ENCODE measurements at places on chromosomes 4 and X.

DNA sequence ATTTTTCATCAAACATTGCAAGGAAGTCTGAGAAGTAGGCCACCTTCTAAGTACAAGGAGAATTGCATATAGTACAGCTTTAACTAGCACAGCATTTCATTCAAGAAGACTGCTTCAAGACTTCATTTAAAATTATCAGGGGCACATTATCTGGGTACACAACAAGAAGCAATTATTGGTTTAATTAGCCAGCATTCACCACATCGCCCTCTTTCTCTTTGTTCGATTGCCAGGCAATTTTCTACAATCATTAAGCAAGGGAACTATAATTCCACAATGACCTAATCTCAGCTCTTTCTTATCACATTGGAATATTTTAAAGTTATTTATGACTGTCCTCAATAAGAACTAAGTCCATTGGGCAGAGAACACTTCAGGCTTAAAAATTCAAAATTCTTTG, 1347.1 kb upstream of the PABPC4L start:
- no peak for DNase-seq

DNA sequence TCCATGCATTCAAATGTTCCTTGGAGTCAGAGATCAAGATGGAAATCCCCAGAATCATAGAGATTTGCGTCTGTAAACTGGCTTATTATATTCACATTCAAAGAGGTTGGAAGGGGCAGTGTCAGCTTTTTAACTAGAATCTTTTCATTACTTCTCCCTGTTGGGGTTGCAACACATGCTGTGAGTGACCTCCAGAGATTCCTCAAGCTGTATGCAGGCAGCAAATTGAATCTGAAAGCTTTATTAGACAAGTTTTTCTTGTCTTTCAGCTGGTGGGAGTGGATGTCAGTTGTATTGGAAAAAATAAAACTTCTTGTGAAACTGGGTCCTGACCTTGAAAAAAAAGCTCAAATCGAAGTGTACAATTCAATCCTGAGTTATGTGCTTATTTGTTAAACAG, 736.5 kb upstream of the FTHL17 start:
- no peak for DNase-seq

DNA sequence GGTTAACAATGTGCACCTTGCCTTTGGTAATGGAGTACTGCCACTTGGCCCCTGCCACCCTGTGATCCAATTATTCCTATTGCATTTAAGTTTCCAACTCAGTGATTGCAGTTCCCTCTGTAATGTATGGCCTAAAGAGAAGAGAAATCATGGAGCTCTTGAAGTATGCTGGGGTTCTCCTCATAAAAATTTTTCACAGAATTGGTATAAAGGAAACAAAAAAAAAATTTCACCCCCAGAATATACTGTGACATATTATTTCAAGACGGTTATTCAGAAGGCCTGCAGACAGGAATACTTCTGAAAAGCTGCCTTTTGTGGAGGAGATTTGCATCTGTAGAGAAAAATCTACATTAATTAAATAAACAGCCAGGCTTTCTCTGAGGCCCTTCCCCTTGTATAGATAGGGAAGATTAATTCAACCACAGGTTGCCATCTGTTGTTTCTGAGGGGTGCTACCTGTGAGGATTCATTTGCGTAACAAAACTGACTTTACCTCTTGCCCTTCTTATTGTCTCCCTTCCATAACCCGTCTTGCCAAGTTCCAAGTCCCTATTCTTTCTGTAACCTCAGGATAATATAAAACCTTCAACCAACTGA, 94.8 kb upstream of the LANCL3 start:
- no peak for DNase-seq

DNA sequence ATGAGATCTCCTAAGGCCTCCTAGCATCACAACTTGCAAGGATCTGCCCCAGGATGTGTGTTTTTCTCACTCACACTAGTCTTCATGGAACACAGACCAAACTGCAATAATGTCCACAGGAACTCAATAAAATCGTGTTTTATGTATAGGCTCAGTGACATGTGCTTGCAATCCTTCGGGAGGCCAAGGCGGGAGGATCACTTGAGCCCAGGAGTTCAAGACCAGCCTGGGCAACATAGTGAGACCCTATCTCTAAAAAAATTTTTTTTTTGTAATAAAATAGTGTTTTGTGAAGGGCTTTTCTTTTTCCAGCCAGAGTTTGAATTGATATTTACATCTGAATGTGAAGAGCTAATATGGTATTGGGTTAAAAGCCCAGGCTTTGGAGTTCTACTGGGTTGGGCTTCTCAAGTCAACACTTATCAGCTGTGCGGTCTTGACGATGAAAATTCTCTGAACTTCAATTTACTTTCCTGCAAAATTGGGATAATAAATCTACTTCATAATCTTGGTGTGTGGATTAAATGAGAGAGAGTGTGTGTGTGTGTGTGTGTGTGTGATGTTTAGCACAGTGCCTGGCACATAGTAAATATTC, 38.7 kb upstream of the SETD7 start:
- DNase-seq: no peak

DNA sequence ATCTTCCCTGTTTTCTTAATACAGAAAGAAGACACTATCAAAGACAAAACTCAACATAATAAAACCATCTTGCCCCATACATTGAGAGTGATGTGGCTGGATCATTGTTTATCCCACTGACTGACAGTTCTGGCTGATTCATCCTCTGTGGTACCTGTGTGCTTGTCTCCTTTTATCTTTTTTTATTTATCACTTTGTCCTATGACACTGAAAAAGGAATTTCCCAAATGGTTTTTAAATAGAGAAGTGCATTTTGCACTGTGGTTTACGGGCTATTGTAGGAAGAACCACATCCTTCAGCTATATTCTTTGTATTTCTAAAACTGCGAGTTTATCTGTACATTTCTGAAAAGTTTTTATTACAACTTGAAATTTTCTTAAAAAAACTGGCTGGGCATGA, 15.0 kb downstream of the TTC29 start:
- no peak for DNase-seq

- DNase-seq: no peak
Measured at GRCh38 chr4:56414135-56414670, 21.2 kb downstream of the PPAT start.

DNA sequence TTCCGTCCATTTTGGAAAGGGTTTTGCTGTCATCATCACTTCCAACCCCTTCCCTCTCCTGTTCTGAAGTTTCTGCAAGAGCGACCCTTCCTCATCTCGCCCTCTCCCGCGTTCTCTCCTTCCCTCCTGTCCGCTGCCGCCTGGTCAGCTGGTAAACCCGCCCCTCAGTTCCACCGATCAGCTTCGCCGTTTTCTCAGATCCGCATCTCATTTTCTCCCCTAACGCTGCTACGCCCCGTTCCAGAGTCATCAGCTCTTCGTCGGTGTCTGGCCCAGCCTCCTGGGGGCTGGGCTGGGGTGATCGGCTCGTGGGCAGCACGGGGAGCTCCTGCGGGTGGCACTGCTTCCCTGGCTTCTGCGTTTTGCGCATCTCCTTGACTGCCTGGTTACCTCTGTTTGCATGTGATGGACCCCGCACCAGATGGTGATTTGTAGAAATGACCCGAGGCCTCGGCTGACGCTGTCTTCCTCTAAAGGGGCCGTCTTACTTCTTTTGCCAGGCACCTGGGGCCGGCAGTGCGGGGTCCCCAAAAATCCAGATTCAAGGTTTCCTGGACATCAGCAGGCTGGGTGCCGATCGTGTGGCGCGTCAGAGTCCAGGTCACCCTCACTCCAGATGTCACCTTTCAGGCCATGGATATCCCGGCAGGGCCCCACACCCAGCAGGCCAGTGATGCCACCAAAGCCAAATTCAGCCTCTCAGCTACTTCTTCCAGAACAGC, 13.4 kb downstream of the CTBP1 start:
- no peak for DNase-seq

DNA sequence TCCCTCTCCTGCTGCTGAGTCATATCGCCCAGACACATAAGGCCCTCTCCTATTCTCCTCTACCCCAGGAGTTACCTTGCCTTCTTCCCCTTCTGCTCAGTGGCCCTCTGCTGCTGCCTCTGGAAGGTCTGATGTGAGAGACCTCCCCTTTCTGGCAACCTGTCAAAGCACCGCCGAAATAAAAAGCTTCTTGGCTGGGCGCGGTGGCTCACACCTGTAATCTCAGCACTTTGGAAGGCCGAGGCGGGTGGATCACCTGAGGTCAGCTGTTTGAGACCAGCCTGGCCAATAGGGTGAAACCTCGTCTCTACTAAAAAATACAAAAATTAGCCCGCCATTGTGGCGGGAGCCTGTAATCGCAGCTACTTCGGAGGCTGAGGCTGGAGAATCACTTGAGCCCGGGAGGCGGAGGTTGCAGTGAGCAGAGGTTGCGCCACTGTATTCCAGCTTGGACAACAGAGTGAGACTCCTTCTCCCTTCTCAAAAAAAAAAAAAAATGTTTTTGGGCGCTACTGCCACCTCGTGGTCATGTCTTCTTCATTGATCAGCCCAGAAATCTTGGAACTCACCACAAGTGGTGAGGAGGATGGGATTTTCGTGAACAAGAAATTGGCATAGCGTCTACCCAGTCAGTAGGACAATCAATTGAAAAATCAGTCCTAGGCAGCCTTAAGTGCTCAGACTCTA, 8.6 kb upstream of the ZXDA start:
- no peak for DNase-seq

DNA sequence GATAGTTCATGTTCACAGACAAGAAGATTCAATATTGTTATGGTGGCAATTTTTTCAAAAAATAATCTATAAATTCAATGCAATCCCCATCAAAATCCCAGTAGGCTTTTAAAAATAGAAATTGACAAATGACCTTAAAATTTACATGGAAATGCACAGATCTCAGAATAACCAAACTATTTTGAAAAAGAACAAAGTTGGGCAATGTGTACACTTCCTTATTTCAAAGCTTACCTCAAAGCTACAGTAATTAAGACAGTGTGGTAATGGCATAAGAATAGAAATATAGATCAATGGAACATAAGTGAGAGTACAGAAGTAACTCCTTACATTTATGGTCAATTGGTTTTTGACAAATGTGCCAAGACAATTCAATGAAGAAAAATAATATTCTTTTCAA, 39.0 kb downstream of the FRMD7 start:
- no peak for DNase-seq

- no peak for DNase-seq
Measured at GRCh38 chr4:106273831-106274230, 42.2 kb downstream of the TBCK start.

DNA sequence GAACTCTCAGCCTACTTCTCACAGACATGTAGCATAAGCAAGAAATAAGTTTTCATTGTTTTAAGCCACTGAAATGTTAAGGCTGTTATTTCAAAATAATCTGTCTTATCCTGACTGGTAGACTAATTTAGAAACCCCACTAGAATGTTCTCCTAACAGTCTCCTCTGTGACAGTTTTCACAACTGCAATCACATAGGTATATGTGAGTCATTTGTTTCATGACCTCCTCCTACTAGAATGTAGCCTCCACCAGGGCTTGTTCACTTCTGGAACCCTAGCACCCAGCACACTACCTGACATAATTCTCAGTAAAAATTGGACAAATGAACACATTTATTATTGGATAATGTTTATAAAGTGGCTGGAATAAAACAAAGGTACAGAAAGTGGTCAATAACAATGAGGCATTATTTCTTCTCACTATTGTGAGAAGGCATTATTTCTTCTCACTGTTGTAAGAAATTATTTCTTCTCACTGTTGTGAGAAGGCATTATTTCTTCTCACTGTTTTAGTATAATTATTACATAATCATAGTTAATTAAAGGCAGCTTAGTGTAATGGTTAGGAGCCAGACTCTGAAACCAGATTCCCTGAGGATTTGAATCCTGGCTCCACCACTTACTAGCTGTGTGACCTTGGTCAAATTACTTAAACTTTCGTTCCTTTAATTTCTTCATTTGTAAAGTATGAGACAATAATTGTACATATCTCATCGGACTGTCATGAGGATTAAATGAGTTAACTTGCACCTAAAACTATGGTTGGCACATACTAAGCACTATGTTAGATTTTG, 251.5 kb downstream of the RASL11B start:
- DNase-seq: no peak

- no peak for DNase-seq
Measured at GRCh38 chr4:24774452-24774851, 20.9 kb upstream of the SOD3 start.

GRCh38 chr4:20662851-20663250, 37.4 kb upstream of the PACRGL start:
- no peak for DNase-seq

GRCh38 chr4:7658341-7659204, 223.8 kb upstream of the PSAPL1 start:
- no peak for DNase-seq

GRCh38 chr4:74555231-74555630, 110.3 kb downstream of the AREG start:
- DNase-seq: no peak

GRCh38 chr4:12645732-12646131, 838.4 kb downstream of the RAB28 start:
- no peak for DNase-seq

- DNase-seq: no peak
Measured at GRCh38 chr4:185559915-185560281, 24.6 kb upstream of the PDLIM3 start.

DNA sequence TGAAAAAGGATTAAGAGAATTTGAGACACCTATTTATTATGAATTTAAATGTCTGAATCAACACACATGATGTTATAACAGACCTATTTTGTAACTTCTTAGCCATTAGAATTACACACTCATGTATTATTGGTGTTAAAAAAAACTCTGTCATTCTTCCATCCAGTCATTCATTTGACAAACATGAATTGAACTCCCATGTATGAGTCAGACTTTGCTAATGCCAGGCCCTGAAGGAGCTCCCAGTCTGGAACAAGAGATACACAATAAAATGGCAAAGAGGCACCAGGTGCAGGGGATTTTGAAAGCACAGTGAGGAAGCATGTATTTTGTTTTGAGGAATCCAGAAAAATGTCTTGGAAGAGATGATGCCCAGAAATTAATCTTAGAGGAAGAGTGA, 87.7 kb upstream of the EFHC2 start:
- DNase-seq: no peak

GRCh38 chr4:21882051-21882839, 66.3 kb downstream of the KCNIP4 start:
- DNase-seq: no peak

DNA sequence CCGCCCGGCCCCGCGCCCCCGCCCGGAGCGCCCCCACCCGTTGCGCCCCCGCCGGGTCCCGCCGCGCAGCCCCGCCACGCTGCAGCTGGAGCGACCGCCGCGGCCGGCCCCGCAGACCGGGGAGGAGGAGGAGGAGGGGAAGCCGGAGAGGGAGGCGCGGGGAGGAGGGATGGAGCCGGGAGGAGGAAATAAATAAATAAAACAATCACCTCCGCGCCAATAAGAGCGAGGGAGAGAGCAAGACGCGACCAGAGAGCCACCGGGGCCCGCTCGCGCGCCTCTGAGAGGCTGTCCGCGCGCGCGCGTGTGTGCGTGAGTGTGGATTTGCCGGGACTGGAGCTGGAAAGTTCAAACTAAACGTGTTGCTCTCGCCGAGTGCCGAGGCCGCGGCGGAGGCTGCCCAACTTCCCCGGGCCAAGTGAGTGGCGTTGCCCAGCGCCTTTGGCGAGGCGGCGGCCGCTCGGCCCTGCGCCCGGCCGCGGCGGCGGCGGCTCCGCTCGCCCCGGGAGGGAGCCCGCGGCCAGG, 2184.4 kb upstream of the TENM3 start:
- no peak for DNase-seq

GRCh38 chrX:38664285-38664684, 102.9 kb downstream of the TSPAN7 start:
- no peak for DNase-seq

Measured in stimulated activated CD8-positive, alpha-beta memory T cell treated with anti-CD3 and anti-CD28 coated beads, Interleukin-2, amount 100 ng/mL, for 1 hour (primary cell).